ENCODE measurements at places on chromosomes 16 and 17.

- no peak for DNase-seq
Observed at GRCh38 chr17:71111934-71112333, 942.6 kb downstream of the KCNJ2 start.

DNA sequence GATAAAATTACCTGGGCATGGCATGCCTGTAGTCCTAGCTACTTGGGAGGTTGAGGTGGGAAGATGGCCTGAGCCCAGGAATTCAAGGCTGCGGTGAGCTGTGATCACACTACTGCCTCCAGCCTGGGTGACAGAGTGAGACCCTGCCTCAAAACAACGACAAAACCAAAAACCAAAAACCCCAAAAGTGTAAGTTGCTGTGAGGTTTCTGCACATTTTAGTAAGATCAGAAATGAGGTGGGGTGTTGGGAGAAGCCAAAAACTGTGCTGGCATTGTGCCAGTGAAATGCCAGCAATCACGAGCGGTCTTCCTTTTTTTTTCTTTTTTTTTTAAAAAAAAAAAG lies 114.6 kb downstream of the PITPNC1 start:
- no peak for DNase-seq

- DNase-seq, result no peak
Observed at GRCh38 chr16:19520861-19521331, 1.0 kb downstream of the GDE1 start.

DNA sequence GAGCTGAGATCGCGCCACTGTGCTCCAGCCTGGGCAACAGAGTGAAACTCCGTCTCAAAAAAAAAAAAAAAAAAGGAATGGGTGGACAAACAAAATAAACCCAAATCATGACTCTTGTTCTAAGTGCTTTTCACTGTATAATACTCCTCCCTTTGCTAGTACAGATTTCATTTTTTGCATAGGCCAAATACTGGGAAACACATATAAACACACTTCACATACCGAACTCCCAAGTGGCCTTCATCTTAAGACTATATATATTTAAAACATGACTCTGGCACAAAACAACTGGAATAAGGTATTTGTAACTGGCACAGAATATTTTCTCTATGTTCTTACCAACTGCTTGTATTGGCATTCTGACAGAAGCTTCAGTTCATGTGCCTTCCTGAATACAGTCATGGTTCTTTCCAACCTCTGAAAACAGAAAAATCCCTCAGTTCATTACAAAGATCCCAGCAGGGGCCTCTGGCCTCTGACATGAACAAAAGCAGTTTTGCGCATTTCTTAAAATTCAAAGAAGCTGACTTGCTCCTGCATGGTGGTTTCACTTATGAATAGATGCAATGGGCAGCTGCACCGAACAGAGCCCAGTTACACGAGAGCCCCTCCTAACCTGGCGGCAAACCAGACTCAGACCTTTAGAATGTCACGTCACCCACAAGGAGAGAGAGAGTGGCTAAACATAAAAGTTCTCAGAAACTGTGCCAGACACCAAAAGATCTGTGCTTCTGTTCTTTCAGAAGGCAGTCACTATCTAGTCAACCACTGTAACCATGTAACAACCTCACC lies 19.1 kb upstream of the COPRS start:
- DNase-seq, result no peak
